ENCODE measurements at places on chromosomes 12 and 14. TPM values are rescaled to one million over a fixed set of nuclear protein-coding genes. Genes with fewer than 3 reads are reported as not detected.

- no peak for DNase-seq
These were observed 115.9 kb downstream of the MED13L start for GRCh38 chr12:116161588-116161987.

DNA sequence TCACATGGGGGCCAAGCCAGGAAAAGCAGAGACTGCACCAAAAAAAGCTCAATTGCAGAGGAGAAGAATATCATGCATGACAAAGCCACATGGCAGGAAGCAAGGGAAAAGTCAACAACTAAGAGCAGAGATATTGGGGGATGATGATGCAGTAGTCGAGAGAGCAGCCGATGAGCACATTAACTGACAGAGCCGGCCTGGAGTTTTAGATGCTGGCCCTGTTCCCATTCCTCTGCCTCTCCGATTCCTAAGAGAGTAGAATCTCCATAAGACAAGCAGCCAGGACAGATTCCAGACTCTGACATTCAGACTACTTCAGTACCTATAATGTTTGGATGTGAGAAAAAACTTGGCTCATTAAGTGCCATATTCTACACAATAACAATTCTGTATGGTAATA, 155.9 kb downstream of the KCNH5 start:
- no peak for DNase-seq

DNA sequence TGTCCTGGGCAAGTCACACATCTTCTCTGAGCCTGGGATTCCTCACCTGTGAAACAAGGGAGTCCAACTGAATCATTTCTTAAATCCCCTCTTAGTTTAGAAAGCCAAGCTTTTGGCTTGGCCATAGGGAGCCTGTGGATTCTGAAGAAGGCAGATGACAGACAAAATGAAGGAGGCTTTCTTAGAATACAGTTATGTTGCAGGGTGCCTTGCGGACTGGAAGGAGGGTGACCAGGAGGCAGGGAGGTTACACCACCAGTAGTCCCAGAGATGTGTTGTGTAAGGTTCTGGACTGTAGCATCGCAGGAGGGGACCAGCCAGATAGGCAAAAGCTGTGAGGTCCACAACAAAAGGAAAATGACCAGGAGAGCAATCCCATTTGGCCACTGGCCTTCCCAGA, 8.2 kb upstream of the ACVR1B start:
- DNase-seq = no peak

DNA sequence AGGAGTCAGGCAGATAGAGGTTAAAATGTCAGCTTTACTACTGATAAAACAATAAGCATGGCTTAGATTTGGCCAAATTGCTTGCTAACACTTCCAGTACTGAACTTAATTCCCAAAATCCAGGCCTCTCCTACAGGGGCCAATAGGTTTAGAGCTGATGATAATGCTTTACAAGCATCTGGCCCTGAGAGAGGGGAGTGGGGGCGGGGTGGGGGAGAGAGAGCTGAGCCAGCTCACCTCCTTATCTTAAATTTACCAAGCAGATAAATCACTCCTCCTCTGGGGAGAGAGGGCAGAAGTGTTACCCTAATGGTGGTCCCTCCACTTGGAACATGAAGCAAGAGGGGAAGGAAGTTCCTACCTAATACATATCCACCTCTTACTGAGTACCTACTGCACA, 182.2 kb upstream of the CRY1 start:
- no peak for DNase-seq

GRCh38 chr12:57079821-57080220, 1.2 kb upstream of the NEMP1 start:
- DNase-seq = no peak

The CLEC2A gene
- total RNA-seq = not detected

The MAP1LC3B2 gene
- total RNA-seq = 1.7 TPM

The KRT3 gene
- total RNA-seq = not detected

The BMP4 gene
- 8.1 TPM for total RNA-seq

The FZD10 gene
- total RNA-seq = 0.35 TPM
